ENCODE measurements at places on chromosomes 7 and 10.

- DNase-seq: peak; percentile 82
These were observed 881 bp downstream of the C10orf67 start for GRCh38 chr10:23343591-23344240.

DNA sequence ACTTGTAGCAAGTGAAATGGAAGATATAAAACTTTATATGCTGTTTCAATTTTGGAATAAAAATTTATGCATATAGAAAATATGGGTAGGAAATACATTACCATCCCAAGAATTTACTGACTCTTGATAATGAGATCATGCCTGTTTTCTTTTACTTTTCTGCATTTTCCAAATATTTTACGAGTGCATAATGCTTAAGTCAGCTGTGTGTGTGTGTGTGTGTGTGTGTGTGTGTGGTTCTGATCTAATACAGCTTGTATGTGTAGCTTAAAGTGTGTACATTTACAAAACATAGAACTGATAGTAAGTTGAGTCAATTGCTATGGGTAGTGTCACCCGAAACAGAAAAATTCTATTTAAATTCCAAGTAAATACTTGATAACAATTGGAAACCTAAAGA is 315.9 kb upstream of the LRRN3 start:
- no peak for DNase-seq

DNA sequence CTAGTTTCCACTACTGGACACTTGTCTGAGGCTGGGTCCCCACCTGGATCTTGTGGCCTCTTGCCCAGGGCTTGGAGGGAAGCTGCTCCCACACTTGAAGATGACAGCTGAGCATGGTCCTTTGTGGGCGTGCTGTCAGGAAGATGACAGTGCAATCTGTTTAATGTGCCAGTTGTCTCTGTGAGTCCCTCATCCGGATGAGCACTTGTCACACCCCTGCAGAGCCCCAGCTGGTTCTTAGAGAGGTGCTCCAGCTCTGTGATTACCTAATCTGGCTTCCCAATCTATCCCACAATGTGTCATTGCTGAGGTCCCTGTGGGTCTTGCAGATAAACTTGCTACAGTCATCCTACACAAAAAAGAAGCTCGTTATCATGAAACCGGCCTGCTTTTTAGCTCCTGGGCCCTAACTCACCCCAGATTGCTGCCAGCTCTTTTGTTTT is 34.8 kb upstream of the CCSER2 start:
- no peak for DNase-seq

DNA sequence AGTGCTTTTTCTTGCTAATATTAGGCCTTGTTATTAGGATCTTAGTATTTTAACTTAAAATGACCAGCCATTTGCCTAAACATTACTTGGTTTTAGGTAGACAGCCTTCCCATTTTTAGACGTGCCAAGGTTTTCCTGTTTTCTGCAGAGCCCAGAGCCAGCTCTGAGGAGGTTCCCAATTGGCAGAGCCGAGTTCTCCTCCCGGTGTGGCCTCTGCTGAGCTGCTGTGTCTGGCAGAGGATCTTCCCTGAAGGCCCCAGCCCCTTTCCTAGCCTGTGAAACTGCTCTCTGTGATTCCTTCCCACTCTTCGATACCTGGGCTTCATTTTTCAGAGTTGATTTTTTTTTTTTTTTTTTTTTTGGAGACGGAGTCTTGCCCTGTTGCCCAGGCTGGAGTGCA is 91.4 kb downstream of the EEPD1 start:
- no peak for DNase-seq

- DNase-seq: no peak
These were observed 3.7 kb downstream of the RGS10 start for GRCh38 chr10:119538632-119539358.

GRCh38 chr7:142854372-142855113 is at the start of gene EPHB6:
EPHB6 (plus strand) TSS chr7:142855076; CDS start chr7:142863228, 8,152 bp downstream.
- DNase-seq: peak; percentile 58

DNA sequence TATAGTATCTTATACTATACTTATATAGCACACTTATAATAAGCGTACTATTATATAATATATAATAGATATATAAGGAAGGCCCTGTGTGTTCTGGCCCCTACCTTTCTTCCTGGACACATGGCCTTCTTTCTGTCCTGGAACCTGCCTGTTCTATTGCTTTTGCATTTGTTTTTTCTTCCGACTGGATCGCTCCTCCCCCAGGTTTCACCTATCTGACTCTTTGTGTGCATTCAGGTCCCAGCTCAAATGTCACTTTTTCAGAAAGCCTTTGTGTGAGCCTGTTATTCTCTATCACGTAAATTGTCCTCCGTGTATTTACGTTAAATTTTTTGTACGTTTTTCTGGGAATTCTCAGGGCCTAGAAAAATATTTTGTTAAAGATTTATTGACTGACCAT is 2.9 kb upstream of the TRIM8 start:
- peak; percentile 23 for DNase-seq

GRCh38 chr10:76172020-76172419 is 740.6 kb downstream of the LRMDA start:
- no peak for DNase-seq

DNA sequence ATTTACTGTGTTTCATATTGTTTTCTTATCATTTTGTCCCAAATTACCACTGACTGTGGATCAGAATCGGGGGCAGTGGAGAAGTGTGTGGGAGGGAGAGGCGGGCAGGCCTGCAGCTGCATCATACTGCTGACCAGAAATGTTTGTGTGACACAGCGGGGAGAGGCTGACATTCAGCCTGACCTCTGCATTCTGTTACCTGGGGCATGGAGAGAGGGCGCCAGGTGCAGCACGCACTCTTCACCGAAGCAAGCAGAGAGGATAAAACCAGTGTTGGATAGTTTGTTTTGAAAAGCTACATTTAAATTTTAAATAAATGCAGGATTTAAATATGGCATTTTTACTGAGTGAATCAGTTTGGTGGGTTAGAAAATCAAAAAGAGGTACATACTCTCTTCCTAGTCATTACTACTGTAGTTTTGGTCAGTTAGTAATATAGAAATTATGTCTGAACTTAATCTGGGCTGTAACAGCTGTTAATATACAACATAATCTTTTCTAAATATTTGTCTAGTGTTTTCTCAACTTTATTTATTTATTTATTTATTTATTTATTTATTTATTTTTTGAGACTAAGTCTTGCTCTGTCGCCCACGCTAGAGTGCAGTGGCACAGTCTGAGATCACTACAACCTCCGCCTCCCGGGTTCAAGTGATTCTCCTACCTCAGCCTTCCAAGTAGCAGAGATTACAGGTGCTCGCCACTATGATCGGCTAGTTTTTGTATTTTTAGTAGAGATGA is 8.8 kb upstream of the STMP1 start:
- no peak for DNase-seq

DNA sequence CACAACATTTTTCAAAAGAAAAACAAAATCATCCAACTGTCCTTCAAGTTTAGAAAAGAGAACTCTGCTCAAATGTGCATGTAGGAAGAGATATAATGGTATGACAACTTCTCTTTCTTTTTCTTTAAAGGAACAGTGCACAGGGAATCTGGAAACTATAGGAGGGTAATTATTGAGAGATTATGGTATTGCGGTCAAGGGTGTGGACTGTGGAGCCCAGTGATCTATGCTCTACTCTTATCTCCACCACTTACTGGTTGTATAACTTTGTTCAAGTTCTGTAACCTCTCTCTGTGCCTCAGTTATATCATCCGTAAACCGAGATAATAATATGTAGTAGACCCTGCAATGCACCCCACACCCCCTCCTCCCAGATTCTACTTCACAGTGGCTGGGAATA is 69.8 kb upstream of the PCGF5 start:
- DNase-seq: no peak

GRCh38 chr10:77889277-77889903 is 37.2 kb downstream of the DLG5 start:
- peak; percentile 56 for DNase-seq

DNA sequence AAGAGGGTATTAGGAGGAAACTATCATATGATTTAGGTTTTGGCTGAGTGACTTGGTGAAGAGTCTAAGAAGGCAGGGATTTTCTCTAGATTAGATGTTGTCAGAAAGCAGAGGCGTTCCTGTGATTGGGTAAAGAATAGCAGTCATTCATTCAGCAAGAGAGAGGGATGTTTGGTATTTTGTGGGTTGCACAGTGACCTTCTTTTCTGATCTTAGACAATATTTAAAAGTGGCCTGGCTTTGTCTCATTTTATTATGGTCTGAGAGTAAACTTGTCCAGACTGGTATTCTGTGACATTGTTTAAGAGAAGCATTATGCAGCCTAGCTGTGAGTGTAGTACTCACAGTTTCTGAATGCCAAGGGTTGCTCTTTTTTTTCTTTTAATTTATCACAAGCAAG is 18.5 kb downstream of the HYAL4 start:
- no peak for DNase-seq
